ELR (cell line): ENCODE measurements at places on chromosomes 12 and 14.

DNA sequence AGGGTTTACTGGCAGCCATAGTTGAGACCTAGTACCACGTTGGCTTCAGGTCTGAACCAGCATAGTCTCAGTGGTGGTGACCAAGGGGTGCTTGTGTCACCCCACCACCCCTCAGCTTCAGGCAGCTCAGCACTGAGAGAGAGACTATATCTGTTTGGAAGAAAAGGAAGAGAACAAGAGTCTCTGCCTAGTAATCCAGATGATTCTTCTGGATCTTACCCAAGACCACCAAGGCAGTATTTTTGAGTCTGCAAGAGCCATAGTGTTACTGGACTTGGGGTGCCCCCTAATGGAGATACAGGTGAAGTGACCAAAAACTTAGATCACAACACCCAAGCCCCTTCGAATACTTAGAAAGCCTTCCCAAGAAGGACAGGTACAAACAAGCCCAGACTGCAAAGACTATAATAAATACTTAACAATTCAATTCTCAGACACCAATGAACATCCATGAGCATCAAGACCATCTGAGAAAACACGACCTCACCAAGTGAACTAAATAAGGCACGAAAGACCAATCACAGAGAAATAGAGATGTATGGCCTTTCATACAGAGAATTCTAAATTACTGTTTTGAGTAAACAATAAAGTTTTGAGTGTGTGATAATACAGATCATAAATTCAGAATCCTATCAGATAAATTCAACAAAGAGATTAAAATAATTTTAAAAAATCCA, 107.0 kb downstream of the HELB start:
- DNase-seq = peak; percentile 71

- no peak for DNase-seq
Observed at GRCh38 chr12:121652767-121653497, 16.5 kb downstream of the MORN3 start.

- no peak for DNase-seq
Observed at GRCh38 chr12:92844151-92844763, 84.8 kb downstream of the EEA1 start.

- DNase-seq = no peak
Observed at GRCh38 chr12:4275870-4276301, 2.3 kb downstream of the CCND2 start.

- DNase-seq = peak; percentile 94
Observed at GRCh38 chr14:51643140-51643539, 8.6 kb upstream of the FRMD6 start.
